Brain pericyte (primary cell): ENCODE measurements at places on chromosomes 1 and 21.

DNA sequence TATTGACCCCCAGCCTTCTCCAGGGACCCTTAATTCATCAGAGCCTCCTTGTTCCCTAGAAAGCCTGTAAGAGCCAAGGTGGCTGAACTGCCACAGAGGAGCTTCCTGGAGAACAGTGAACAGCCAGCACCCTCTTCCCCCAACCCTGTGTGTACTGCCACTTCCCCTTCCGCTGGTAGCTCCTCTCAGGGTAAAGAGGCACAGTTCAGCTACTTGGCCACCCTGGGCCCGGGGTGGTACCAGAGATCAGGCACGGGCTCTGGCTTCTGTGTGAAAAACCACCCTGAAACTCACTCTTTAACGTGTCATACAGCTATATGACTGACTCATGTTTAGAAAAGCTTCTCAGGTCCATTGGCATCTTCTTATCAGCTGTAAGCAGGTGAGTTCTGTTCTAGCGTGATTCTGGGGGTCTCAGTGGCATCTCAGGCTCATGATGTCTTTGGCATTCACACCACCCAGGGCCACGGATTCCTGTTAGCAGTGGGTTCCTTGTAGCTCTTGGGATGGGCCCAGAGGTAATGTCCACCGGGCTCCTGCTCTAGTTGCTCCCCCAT is 22.4 kb downstream of the ARMH1 start:
- no peak for DNase-seq

DNA sequence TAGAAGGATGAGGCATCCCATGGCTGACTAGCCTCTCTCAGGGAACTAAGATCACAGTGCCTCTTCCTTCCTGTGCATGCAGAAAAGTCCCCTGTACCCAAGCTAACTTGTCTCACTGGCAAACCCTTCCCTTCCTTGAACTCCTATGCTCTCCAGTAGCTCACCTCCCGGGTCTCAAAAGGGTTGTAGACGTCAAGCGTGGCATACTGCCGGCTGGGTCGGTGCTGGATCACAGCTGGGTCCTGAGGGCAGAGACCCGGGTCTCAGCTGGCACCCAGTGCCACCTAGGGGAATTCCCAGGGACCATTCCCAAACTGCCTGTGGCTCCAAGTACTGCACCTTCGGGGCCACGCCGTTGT is 688 bp downstream of the SCAMP3 start:
- no peak for DNase-seq

DNA sequence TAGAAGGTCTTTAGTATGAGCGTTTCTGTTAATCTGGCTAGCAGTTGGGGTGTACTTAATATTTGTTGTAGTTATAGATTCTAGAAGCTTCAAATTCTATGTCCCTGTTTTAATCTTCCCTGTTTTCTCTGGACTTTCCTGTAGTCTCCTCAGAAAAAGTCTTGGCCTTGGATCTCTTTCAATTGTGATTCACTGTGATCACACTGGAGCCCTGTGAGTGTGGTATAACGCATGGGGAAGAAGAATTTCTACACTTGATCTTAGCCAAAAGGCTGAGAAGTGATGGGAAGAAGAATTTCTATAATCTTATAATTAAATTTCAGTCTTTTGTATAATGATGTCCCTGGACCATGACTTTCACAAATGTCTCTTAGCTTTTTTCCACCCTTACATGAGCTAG is 36.7 kb upstream of the COP1 start:
- DNase-seq = no peak

- DNase-seq = no peak
Observed at GRCh38 chr1:2385606-2386280, 5.6 kb downstream of the MORN1 start.

DNA sequence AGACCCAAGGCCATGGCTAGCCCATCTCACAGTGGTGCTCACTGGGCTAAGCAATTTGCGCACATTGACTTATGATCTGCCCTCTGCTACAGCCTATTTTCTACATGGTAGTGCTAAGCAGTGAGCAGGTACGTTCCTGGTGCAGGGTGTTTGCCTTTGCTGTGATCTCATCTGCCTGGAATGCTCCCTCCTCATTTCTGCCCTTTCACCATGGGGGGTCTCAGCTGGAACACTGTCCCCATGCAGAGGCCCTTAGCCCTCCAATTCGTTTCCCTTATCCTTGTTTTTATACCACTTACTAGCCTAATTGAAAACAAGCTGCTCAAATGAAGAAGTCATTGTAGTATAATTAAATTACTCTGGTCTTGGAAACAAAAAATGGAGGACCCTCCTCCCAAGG is 2.0 kb upstream of the B3GALT5 start:
- no peak for DNase-seq

GRCh38 chr1:82901561-82901960 is 1097.4 kb downstream of the TTLL7 start:
- DNase-seq = no peak

- no peak for DNase-seq
Observed at GRCh38 chr1:59804301-59804700, 10.4 kb upstream of the HOOK1 start.

- DNase-seq = no peak
Observed at GRCh38 chr1:96683931-96684330, 37.7 kb upstream of the PTBP2 start.

- no peak for DNase-seq
Observed at GRCh38 chr1:105000793-105001192, 1251.1 kb downstream of the AMY1C start.
